Progenitor cell of endocrine pancreas (in vitro differentiated cells): ENCODE measurements at places on chromosomes 6 and 20. TPM values are rescaled to one million over a fixed set of nuclear protein-coding genes. Genes with fewer than 3 reads are reported as not detected.

DNA sequence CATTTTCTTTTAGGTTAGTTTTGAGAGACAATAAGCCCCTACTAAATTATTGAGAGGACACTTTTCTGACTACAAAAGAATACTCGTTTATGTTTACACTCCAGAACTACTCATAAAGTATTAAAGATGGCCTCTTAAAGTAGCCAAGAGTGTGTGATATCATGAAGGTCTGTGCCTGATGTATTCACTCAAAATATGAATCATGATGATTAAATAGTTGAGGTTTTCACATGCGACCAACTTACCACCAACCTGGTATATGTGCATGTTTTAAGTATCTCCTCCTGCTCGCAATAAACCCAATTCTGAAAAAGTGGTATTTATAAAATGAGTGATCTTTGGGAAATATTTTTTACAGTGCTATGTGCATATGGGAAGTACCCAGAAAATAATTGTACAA, 43.9 kb downstream of the IL20RA start:
- no peak for DNase-seq

GRCh38 chr20:43558412-43559146, at the start of gene SGK2:
Gene SGK2 (plus strand): TSS chr20:43559027. CDS start chr20:43566496, 7,469 bp downstream.
- peak; percentile 55 for DNase-seq

EDN1 gene
- total RNA-seq, result 2.0 and 2.6 TPM in 2 replicates

SLC22A23 gene
- total RNA-seq, result 17.1 and 19.4 TPM in 2 replicates

LYRM4 gene
- total RNA-seq, result 34.4 and 34.5 TPM in 2 replicates

SLC17A2 gene
- total RNA-seq, result not detected in 2 replicates

ENPP1 gene
- total RNA-seq, result 2.4 and 2.7 TPM in 2 replicates
